ENCODE measurements at places on chromosomes 13 and 19.

DNA sequence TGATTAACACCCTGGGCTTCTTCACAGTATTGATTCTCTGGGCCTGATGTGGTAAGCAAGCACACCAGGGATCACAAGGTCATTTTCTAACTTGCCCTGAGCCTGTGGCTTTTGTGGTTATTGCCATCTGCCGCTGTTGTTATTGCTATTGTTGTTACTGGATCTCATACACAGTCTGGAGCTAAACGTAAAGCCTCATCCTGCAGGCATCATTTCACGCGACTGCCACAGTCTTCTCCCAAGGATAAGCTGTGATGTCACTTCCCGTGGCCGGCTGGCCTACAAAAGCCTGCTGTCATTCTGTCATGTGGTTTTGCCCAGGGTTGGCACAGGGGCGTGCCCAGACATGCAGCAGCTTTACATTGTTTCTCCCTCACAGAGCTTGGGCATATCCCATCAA lies 154.0 kb upstream of the GPR12 start:
- DNase-seq, result no peak

DNA sequence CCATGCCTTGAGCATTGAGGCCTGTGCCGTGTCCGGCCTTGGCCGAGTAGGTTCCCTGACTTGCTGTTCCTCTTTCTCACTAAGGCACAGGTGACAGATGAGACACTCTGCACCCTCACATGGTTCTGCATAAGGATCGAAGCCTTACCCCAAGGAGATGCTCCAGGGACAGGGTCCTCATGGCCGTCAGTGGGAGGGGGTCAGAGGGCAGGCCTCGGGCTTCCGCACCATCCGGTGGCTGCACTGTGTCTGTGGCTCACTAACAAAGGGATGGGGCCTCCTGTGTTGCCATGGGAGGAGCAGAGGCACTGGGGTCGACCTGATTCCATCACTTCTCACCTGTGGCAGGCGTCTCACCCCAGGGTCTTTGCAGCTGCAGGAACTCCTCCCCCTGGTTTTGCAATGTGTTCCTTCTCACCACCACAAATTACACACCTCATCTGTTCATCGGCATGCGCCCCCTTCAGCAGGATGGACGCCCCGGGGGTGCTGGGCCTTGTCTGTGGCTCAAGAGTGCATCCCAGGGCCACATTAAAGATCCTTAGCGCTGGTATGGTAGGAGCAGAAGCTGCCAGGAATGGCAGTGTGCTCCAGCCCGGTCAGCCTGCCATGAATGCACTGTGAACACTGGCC lies 113.3 kb upstream of the SOX1 start:
- DNase-seq, result no peak

GRCh38 chr19:17530586-17530985 lies 19.1 kb downstream of the PGLS start:
- DNase-seq, result no peak

- DNase-seq, result no peak
These were observed 13.4 kb downstream of the TBC1D4 start for GRCh38 chr13:75468602-75469001.

- no peak for DNase-seq
These were observed 7.6 kb downstream of the ERICH6B start for GRCh38 chr13:45607931-45608330.

DNA sequence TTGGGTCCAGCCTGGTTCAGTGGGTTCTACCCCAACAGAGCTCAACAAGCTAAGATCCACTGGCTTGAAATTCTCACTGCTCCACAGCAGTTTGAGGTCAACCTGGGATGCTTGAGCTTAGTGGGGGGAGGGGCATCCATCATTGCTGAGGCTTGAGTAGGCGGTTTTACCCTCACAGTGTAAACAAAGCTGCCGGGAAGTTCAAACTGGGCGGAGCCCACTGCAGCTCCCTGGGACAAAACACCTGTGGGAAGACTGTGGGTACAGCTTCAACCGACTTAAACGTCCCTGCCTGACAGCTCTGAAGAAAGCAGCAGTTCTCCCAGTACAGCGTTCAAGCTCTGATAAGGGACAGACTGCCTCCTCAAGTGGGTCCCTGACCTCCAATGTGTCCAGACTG lies 1161.9 kb downstream of the UQCRFS1 start:
- DNase-seq, result no peak

DNA sequence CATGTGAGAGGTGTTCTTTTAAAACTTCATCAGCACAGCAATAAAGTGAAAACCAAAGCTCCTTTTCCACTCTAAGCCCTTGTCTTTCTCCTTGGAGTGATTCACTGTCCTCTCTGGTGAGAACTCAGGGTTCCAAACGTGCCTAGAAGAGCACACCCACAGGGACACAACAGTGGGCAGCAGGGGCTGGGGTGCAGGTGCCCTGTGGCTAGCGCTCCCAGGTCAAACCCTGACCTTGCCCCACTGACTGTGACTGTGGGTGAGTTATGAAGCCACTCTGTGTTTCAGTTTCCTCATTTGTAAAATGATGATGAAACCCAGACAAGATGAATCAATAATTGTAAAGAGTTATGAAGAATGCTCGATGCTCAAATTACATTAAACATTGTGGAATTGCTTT lies 37.6 kb upstream of the IGFL1 start:
- no peak for DNase-seq

GRCh38 chr13:62933809-62934208 lies 1518.2 kb upstream of the PCDH20 start:
- DNase-seq, result no peak

DNA sequence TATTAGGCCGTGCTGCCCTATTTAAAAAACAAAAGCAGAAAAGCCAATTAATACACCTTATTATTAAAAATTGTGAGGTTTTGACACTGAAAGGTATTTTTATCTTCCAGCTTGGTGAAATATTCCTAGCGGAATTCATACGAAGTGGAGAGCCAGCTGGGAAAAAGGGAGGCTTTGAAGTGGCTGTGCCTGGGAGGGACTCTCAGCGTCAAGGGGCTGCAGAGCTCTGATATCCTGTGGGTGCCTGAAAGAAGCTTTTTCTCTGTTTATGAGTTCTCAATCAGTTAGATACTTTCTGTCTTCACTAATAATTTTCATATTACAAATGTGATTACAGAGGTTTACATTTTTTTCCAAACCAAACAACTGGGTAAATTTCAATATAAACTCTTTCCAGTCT lies 140.2 kb upstream of the MIR17HG start:
- DNase-seq, result no peak

GRCh38 chr19:40797963-40798682 lies 868 bp upstream of the EGLN2 start:
- DNase-seq, result no peak

DNA sequence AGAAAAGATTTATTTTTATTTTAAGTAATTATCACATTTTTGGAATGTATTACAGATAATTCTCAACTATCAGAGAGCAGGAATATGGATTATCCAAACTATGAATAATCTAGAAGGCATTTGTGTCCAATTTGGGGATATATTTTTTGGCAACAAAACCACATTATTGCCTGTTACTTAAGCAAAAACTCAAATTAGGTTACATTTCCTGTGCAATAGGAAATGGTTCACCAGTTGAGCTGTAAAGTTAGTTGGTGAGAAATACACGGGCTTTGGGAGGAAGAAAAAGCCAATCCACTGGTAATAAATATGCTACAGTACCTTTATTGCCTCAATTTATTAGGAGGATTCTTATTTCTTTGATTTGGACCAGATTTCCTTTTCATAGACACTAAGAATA lies 1075.2 kb downstream of the PCDH9 start:
- no peak for DNase-seq

DNA sequence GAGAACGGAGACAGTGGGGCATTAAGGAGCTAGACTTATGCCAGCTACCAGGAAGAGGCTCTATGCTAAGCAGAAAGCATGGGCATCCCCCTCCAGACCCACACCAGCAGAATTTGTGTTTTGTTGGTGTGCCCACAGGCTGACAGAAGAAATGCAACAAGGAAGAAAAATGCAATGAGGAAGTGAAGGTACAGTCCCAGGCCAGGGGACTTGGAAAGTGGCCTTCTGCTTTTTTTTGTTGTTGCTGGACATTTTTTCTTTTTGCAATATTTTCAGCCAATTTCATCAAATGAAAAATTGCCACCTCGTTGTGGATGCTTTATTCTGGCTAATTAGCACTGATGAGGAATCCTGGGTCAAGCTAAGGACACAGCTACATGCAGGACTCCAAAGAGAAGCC lies 167.7 kb downstream of the TSHZ3 start:
- no peak for DNase-seq

DNA sequence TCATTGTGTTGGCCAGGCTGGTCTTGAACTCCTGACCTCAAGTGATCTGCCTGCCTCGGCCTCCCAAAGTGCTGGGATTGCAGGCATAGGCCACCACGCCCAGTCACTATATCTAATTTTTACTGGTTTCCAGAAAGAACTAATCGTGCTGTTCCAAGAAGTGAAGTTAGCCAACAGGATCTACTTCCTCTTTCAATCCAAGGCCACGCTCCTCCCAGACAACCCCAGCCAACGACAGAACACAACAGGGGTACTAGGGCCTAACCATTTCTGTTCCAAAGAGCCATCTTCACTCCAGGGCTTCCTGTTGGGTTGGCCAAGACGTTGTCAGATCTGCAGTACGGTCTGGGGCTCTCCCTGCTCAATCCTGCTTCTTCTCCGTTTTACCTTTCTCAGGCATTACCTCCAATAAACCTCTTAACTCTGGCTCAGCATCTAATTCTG lies 7.0 kb upstream of the LSM14A start:
- DNase-seq, result no peak

GRCh38 chr13:94664889-94665288 lies 47.5 kb downstream of the SOX21 start:
- no peak for DNase-seq

DNA sequence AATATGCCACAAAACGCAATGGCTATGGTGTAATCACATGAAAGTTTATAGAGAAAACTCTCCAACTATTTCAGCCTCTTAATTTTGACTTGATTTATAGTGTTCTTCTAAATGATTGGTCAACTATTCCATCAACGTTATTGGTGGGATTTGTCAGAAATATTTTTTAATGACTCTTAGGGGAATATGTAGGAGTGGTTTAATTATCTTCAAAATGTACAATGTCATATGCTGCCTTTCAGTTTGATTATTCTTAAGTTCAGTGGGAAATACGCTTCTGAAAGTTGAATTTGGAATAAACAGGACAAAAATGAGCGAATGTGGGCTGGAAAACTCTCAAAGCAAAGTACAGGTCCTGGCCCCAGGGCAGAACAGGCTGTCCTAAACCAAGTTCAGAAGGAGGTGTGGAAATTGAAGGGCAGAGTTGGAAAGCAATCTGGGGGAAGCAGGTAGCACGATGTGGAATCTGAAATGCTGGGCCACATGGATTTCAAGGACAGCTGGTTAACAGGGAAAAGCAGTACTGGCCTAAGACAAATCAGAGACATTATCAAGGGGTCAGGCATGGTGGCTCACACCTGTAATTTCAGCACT lies 60.8 kb upstream of the MYCBP2 start:
- DNase-seq, result no peak

DNA sequence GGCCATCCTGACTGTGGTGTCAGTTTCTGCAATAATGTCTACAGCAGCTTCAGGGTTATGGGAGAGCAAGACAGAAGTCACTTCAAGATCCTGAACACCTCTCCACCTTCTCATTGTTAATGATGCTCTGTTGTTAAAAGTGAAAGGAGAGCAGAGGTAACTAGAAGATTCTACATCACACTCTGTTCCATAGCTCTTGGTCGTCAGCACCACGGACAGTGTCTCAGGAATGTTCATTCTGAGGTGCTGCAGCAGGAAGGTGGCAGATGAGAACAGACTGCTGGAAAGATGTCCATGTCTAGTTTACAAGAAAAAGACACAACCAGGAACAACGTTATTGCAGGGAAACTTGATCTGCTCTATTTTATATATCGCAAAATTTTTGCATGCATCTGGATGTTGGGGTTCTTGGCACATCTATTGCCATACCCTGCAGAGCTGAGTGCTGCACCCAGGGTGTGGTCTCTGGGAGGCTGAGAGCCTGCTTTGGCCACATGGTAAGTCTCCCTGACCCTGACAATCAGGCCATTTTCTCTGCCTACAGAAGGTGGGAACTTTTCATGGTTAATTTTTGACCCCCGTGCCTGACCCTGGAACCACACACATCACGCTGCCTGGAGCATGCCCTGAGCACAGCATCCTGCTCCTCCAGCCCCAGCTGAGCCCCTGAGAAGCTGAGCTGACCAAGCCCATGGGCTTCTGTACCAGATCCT lies 12.7 kb downstream of the CEACAM21 start:
- no peak for DNase-seq

GRCh38 chr13:111482806-111483620 lies 162.6 kb downstream of the TEX29 start:
- no peak for DNase-seq

DNA sequence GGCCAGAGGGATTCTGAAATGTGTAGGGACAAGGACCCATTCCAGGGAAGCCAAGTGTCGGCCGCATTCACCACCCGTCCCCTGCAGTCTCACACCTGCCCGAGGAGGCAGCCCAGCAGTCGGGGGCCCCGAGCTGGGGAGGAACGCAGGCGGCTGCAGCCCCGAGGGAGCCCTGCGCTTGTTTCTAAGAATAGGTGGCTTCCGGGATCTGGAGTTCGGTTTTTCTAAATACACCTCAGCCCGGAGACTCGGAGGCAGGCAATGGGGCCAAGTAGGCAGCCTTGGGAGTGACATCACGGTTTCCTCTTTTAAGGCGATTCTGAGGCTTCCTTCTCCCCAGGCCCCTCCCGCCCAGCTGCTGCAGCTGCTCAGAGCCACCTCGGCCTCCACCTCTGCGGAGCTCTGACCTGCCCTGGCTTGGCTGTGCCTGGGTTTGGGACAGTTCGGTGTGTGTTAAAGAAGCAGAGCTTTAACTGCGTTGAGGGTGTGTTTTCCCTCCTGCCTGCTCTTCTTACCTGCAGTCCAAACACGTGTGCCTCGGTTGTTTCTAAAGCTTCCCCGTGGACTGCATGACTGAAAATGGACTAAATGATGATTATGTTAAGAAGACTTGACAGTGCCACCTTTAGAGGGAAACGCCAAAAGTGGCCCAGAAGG lies 80.5 kb downstream of the COL4A2 start:
- no peak for DNase-seq

DNA sequence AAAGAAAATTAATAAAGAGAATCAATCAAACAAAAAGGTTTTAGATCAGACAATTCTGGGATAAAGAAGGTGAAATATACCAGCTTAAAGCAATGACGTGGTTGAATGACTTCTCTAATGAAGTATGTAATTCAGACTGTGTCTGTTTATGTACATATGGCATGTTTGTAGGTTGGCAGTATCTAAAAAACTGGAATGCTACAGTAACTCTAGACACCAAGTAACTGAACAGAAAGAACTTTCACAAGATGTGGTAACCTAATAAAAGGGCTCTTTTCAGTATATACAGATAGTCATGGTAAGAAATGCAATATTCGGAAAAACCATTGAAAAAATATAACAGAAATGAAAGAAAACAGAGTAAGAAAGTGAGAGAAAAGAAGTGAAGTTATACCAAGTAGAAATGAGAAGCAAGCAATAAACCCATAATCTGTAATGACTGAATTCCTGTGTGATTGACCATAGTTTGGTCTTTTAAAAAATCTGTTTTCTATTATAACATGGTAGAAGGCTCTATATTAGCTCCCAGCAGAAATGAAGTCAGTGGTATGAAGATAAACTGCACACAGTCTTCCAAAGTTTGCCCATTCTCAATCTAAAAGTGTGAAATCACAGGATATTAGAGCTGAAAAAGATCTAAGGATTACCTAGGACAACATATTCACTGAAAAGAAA lies 31.4 kb downstream of the ELF1 start:
- DNase-seq, result no peak

- DNase-seq, result no peak
These were observed 77.0 kb downstream of the TM9SF2 start for GRCh38 chr13:99577934-99578917.

GRCh38 chr13:67238277-67238859 lies 8.2 kb upstream of the PCDH9 start:
- no peak for DNase-seq

GRCh38 chr13:110521946-110522345 lies 39.6 kb downstream of the RAB20 start:
- no peak for DNase-seq
